Stimulated activated CD4-positive, alpha-beta T cell treated with anti-CD3 and anti-CD28 coated beads, Interleukin-1b, Interleukin-23, amount 100 ng/mL, for 24 hours (primary cell): ENCODE measurements at places on chromosomes 7 and 10.

- DNase-seq = no peak
These were observed 52.2 kb downstream of the CPEB3 start for GRCh38 chr10:92238586-92239098.

GRCh38 chr10:104648421-104648820, 7.3 kb downstream of the SORCS3 start:
- DNase-seq = no peak

GRCh38 chr7:30224511-30225062, 59.8 kb upstream of the ZNRF2 start:
- DNase-seq = no peak

DNA sequence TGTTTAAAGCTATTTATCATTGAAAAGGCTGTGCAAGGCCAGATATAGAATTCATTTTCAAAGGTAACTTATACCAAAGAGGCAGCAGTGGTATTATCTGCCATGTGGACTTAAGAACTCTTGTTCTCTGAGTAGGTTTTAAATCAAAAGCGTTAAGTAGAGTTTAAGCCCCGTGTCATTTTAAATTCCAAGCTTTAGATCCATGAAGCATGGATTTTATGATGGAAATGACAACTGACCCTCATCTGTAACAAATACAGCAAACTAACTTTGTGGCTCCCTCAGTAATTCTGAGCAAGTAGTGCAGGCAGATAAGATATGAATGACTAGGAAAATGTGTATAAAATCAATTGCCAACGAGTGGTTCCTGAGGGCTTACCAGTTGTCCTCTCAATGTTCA, 247.0 kb downstream of the WDR11 start:
- no peak for DNase-seq

DNA sequence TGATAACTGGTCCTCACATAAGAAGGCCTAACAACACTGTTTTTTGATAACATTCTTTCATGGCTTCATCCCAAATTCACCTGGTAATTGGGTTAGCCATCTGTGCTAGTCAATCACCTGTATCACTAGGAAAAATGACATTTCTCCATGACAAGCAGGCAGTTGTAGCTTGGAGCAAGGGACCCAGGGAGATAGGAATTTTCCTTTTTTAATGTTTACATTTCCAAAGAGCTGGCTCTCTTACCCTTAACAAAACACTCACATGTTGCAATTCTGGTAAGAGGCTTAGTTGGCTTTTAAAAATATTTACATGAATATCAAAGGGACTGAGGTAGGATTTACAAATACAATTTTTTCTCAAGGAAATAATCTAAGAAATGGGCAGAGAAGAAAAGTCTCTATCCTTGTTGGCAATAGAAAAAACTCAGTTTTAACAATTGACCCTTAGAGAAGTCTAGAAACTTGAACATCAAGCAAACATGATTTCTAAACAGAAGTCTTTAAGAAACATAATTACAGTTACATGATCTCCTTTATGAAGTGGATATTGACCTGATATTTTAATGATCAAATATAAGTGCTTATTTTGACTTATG, 16.1 kb upstream of the AKR1C1 start:
- DNase-seq = no peak

GRCh38 chr10:103592186-103593021, 98.9 kb downstream of the NEURL1 start:
- no peak for DNase-seq

- peak; percentile 25 for DNase-seq
These were observed 221.5 kb downstream of the ADAM12 start for GRCh38 chr10:126166797-126167196.

GRCh38 chr10:23535381-23535780, 96.5 kb downstream of the OTUD1 start:
- DNase-seq = no peak

GRCh38 chr7:128948976-128949760, 11.4 kb downstream of the IRF5 start:
- no peak for DNase-seq

DNA sequence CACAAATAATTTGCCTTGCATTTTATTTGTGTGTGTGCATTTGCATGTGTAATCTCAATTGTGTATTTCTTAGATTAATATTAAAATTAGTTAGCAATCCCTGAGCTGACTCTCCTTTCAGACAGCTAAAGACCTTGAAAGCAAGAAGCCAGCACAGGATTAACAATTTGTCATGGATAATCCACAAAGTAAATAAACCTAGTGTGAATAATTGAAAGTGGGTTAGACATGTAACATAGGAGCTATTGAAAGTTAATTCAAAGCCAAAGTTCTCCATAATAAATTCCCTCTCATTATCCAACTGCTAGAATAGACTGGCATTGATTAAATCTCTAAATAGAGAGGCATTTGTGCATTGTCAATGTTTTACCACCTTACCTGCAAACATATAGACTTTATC, 326.1 kb downstream of the PLXDC2 start:
- no peak for DNase-seq

DNA sequence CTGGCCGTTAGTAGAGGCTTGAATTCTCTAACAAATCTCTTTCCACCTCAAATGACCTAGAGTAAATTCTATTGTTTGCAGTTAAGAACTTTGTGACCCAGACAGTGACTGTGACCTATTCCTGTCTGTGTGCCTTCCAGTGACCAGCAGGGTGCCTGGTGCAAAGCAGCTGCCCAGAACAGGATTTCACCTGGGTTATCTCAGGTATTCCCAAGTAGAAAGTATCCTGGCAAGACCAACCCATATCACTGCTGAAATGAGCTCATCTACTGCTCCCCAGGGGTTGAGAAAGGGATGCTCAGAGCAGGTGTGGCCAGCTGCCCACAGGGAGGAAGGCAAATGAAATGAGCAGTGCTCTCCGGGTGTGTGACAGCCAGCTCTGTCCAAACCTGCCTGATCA, 2.1 kb upstream of the MSMB start:
- DNase-seq = no peak

DNA sequence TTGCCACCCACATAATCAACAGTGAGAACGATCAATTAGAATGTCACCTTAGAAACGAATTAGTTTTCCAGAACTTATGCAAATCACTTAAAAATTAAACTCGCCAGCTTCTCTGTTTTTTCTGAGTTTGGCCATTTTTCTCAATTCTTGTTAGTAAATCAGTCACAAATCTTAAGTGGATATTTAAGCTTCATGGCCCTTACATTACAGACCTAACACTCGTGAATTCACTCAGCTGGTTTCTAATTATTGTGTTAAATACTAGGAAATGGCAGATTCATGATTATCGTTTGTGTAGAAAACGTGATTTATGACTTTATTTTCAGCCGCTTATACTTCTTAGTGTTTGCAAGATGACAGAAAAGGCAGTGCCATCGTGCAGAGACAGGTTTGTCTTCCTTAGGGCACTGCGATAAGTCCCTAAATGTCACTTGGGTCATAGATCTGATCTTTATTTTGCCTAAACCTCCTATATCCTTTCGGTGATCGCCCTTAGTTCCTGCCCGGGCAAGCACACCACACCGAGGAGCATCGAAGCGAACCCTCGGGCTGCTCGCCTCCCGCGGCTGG, 587 bp upstream of the CELF2 start:
- no peak for DNase-seq

DNA sequence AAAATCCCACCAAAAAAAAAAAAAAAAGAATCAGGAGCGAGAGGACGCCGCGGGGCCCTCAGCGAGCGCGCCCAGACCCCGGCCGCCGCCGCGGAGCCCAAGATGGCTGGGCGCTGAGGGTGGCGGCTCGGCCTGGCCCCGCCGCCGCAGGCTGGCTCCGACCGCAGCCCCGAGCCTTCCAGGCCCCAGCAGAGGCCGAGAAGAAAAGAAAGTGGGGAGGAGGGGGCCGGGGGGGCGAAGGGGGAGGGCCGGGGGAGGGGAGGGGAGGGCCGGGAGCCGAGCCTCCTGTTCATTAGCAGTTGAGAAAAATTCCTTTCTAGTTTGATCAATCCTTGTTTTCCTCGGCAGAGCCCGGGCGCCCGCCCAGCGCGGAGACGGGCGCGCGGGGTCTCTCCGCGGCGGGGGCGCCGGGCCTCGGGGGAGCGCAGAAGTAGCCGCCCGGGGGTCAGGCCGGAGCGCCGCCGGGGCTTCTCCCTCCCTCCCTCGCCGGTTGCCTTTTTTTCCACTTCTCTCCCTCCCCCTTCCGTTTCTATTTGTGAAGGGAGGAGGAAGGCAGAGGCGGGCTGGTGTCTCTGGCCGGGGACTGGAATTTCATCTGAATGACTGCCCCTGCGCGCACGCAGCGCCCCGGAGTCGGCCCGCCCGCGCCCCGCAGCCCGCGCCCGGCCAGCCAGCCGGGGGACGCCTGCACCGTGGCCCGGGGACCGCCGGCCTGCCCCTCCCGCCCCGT, 778 bp upstream of the TRIM8 start:
- DNase-seq = no peak

DNA sequence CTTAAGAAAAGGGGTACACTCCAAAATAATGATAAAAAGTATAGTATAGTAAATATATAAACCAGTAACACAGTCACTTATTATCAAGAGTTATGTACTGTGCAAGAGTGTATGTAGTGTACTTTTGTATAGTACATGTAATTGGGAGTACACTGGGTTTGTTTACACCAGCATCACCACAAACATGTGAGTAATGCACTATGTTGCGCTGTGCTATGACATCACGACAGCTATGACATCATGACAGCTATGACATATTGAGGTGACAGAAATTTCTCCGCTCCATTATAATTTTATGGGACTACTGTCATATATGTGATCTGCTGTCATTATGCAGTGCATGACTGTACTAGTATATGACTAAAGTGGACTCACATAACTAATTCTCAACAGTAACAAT, 84.6 kb downstream of the KMT2C start:
- no peak for DNase-seq

DNA sequence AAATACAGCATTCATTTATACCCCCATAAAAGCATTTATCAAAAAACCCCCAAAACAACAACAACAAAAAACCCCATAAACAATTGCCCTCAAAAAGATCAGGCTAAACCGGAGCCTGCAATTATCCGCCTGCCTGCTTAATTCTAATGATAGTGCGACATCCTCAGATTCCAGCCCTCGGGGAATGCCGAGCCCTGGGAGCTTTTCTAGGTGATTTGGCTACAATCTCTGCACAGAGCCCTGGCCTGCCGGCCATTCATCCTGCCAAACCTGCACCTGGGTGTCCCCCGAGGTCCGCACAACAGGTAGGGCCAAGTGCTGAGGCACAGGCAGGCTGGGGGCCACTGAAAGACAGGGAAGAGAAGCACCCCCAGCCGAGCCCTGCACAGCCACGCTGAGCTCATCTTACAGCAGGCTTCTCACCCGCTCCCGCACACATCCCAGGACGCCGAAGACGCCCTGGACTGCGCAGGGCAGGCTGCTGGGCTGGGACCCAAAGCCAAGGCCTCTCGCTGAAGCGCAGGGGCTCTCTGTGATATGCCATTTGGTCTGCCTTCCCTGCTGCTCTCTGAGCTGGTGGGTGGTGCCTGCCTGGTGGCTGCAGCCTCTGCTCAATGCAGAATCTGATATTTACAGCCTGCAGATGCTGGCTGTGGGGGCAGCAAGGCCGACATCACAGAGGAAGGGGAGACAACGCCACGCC, 57.5 kb downstream of the CAMK2B start:
- no peak for DNase-seq

DNA sequence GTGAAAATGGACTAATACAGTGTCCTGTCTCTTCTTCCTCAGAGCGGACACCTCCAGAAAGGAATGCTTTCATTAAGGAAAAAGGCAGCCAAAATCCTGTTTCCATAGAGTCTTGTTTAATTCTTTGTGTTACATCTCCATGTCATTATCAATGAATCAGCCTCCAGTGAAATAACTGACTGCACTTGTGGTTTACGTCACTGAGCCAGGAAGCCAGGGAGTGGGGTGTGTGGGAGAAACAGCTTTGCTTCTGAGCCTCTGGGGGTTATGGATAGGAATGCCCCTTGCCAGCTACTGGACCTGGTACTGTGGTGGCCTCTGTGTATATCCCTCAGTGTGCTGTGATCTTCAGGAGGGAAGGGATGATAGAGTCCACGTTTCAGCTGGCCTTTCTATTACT, 416.8 kb downstream of the GALNT17 start:
- no peak for DNase-seq

GRCh38 chr10:49300140-49300974, 1.4 kb downstream of the C10orf71 start:
- DNase-seq = no peak

GRCh38 chr10:61618388-61618961, 44.3 kb upstream of the CABCOCO1 start:
- DNase-seq = no peak

- DNase-seq = no peak
These were observed 145.8 kb upstream of the IMMP2L start for GRCh38 chr7:111708072-111708471.

- no peak for DNase-seq
These were observed 221.4 kb downstream of the BICC1 start for GRCh38 chr10:58734116-58734515.

GRCh38 chr7:12765431-12766100, 78.1 kb downstream of the ARL4A start:
- DNase-seq = no peak

DNA sequence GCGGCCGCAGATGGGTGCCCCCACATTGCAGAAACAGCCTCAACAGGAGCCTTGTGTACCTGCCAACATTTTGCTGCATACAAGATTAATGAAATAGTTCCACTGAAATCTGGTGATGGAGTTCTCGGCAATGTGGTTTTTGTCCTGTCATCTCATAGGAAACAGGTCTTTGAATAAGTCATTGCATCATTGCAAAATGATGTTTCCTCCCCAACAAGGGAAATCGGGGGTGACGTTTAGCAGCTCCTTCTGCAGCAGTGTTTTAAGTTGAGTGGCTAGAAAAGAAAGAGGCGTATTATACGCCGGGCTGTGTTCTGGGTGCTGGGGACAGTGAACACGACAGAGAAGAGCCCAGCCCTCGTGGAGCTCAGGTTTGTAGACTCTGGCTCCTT, 177.0 kb downstream of the PRKAG2 start:
- DNase-seq = no peak

GRCh38 chr7:105877736-105878135, 1.3 kb upstream of the ATXN7L1 start:
- DNase-seq = no peak

GRCh38 chr7:66442385-66442784, 186.3 kb upstream of the KCTD7 start:
- DNase-seq = no peak

DNA sequence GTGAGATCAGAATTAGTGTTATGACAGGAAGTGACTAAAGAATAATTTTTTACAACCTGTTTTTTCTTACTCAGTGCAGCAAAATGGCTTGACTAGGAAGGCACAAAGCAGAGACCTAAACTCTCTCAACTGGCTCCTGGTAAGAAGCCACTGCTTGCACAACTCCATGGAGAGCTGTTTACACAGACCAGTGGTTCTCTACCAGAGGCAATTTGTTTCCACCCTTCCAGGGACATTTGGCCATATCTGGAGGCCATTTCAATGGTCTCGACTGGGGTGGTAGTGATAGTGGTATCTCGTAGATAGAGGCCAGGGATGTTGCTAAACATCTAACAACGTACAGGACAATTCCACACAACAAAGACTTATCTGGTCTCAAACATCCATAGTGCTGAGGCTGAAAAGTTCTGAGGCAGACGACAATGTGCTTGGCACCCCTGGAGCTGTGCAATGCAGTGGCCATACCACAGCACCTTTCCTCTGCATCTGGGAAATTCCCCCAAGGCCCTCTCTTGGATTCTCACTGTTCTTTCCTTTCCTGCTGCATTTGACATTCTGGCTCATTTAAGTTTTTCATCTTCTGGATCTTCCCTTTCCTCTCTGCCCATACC, 105.4 kb upstream of the LAMB4 start:
- no peak for DNase-seq

GRCh38 chr10:31011017-31011664, 20.5 kb downstream of the ZNF438 start:
- DNase-seq = no peak
